ENCODE measurements at places on chromosomes 3 and 15. TPM values are rescaled to one million over a fixed set of nuclear protein-coding genes. Genes with fewer than 3 reads are reported as not detected.

GRCh38 chr15:67267951-67268941 lies 13.7 kb downstream of the IQCH start:
- no peak for DNase-seq

The PLSCR4 gene
- total RNA-seq = 5.6 TPM

GRCh38 chr3:29594261-29594660 lies 313.4 kb downstream of the RBMS3 start:
- DNase-seq = no peak

- no peak for DNase-seq
Measured at GRCh38 chr3:28765194-28765593, 416.6 kb upstream of the AZI2 start.

DNA sequence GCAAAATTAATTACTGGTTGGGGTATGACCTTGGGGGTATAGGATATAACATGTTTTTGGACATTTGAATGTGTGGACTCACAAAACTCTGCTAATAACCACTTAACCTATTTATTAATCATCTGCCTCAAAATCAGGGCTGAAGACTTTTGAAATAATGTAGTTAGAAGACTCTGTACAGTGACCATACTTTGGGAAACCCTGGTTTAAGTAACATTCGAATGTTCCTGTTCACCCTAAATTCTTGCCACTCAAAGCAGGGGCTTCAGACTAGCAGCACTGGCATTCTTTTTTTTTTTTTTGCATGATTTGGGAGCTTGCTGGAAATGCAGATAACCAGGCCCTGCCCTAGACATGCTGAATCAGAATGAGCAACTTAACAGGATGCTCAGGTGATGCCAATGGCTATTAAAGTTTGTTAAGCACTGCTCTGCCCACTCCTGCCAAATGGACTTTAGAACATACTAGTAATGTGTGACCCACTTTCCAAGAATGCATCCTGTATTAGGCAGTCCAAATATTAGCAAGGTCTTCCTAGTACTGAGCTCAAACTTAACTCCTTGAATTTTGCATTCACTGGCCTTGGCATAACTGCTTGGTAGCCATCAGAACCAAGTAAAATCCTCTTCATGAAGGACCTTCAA lies 12.7 kb upstream of the ST3GAL6 start:
- no peak for DNase-seq

- DNase-seq = no peak
Measured at GRCh38 chr3:184629555-184630160, 68.1 kb downstream of the EPHB3 start.

The PDCD10 gene
- total RNA-seq = 86.4 TPM

The FEZF2 gene
- total RNA-seq = not detected

DNA sequence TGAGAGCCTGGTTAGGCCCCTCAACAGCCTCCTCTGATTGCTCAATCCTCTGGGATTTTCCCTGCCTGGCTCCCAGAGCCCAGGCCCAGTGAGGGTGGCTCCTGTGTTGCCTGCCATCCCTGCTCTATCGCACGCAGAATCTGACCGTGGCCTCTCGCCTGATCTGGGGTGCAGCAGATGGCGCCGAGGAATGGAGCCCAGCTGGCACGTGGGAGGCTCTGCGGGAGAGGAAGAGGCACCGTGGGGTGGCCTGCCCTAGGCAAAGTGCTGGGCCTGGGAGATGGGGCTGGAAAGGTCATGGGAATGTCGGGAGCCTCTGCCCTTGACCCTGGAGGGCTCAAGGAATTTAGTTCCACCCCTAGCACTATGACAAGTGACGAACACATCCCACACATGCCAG lies 10.3 kb downstream of the SV2B start:
- DNase-seq = no peak

DNA sequence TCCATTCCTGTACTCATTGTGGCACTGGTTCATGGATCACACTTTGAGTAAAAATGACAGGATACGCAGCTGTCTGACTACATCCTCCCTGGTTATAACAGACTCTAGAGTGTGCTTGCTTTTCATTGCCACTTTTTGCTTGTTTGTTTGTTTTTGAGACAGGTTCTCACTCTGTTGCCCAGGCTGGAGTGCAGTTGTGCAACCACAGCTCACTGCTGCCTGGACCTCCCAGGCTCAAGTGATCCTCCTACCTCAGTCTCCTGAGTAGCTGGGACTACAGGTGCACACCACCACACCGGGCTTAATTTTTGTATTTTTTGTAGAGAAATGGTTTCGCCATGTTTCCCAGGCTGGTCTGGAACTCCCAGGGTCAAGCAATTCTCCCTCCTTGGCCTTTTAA lies 89.3 kb upstream of the ROBO2 start:
- no peak for DNase-seq

The PPP1R14D gene
- not detected for total RNA-seq

- no peak for DNase-seq
Measured at GRCh38 chr3:130792246-130792645, 45.6 kb upstream of the PIK3R4 start.

DNA sequence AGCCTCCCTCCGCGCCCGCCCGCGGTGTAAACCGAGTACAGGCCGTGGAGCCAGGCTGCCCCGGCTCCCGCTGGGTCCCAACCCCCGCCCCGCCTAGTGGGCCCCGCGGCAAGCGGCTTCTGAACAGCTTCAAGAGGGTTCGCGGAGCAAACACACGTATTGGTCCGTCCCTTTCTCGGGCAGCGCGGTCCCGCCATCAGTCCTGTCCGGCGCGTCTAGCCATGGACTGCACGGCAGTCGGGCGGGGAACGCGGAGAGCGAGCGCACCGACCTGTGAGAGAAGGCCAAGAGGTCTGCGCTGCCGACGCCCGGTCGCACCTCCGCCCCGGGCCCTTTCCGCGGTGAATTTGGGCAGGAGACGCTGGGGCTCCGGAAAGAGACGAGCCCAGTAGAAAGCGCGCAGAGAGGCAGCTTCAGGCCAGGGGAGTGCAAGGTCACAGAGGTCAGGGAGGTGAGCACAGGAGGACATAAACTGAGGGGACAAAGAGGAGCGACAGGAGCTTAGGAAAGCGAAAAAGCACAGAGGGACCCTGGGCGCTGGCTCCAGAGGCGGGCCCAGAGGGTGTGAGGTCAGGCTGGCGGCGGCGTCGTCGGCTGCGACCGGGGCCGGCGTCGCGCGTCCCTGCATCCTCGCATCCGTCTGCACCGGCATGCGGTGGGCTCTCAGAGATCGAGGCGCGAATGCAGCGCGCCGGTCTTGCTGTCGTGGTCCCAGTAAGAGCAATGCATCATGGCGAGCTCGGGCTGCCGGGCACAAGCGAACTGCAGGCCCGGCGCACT lies 1.8 kb downstream of the FOXL2 start:
- no peak for DNase-seq

The TUSC7 gene
- not detected for total RNA-seq

The CISH gene
- 2.5 TPM for total RNA-seq

DNA sequence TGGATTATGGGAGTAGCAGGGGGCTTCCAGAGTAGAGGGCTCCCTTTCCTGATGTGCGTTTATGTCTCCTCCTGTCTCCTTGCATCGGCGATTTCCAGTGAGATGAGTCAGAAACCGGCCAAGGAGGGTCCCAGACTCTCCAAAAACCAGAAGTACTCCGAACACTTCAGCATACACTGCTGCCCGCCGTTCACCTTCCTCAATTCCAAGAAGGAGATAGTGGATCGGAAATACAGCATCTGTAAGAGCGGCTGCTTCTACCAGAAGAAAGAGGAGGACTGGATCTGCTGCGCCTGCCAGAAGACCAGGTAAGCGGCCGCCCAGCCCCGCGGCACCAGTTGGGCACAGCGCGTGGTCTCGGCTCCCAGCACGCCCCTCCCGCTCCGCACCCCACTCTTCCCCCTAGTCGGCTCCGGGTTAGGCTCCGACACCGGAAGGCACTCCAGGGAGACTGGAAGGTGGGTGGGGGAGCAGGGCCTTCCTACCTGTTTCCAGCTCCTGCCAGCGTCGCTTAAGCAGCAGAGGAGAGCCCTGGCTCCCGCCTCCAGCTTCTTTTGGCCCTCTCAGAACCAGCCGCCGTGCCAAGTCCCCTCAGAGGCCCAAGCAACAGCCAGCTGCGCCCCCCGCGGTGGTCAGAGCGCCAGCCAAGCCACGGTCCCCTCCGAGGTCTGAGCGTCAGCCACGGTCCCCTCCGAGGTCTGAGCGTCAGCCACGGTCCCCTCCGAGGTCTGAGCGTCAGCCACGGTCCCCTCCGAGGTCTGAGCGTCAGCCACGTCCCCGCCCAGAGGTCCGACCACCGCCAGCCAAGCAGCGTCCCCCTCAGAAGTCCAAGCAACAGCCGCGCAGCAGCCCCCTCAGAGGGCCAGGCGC lies 34.7 kb downstream of the MOBP start:
- DNase-seq = no peak

DNA sequence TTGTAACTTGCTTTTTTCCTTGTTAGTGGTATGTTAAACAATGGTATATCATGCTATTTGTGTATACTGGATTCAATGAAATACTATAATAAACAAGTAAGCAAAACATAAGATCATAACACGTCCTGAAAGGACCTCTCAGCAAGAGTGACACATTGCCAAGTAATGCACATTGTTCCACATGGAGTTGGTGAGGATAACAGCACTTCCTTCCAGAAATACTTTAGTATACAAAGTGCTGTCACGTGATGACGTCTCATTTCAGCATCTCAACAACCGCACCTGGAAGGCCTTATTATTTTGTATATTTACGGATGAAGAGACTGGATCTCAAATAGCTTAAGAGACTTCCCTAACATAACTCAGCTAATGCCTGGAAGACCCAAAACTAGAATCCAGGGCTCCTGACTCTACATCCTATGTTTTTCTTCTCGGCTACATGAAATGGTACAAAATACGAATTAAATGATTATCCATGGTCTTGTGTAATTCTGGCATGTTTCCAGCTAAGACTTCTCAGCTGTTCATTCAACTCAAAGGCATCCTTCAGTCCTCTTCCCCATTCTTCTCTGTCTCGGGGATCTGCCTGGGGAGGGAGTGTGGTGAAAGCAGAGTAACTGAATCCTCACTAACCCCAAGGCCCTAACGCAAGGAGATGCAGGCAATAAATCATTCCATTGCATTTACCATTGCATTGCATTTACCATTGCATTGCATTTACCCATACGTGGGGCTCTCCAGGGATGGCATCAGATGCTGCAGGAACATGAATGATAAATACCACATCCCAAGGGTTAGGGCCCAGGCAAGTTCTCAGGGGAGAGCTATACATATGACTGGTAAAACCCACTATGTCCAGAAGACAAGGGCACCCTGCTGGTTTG lies 79.2 kb downstream of the LIPC start:
- no peak for DNase-seq

GRCh38 chr3:23372285-23372684 lies 169.2 kb downstream of the UBE2E2 start:
- DNase-seq = no peak
